ENCODE measurements at places on chromosomes 3 and 15.

GRCh38 chr3:184129012-184129411 lies 6.1 kb upstream of the EIF2B5 start:
- ATAC-seq, result peak; percentile 88

- ATAC-seq, result no peak
Measured at GRCh38 chr3:195731356-195731905, 10.7 kb downstream of the MUC20 start.

DNA sequence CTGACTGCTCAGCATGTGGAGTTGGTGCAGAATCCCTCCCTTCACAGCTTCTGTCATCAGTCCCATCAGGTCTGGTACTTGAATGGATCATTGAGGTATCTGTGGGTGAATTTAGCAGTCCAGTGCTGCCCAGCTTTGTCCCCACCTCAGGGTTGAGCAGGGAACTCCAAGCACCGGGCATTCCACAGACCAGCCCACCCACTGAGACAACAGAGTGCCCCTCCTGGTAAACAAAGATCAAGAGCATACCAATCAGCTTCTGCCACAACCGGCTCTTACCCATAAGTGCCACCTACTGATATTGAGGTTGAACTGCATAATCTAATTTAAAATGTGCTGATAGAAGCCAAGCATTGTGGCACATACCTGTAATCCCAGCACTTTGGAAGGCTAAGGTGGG lies 57.1 kb upstream of the FXR1 start:
- no peak for ATAC-seq

- ATAC-seq, result no peak
Measured at GRCh38 chr3:154168998-154169795, 48.0 kb downstream of the ARHGEF26 start.

GRCh38 chr3:29555590-29555989 lies 274.7 kb downstream of the RBMS3 start:
- ATAC-seq, result peak; percentile 33

- no peak for ATAC-seq
Measured at GRCh38 chr15:42772144-42772543, 35.2 kb upstream of the CDAN1 start.

DNA sequence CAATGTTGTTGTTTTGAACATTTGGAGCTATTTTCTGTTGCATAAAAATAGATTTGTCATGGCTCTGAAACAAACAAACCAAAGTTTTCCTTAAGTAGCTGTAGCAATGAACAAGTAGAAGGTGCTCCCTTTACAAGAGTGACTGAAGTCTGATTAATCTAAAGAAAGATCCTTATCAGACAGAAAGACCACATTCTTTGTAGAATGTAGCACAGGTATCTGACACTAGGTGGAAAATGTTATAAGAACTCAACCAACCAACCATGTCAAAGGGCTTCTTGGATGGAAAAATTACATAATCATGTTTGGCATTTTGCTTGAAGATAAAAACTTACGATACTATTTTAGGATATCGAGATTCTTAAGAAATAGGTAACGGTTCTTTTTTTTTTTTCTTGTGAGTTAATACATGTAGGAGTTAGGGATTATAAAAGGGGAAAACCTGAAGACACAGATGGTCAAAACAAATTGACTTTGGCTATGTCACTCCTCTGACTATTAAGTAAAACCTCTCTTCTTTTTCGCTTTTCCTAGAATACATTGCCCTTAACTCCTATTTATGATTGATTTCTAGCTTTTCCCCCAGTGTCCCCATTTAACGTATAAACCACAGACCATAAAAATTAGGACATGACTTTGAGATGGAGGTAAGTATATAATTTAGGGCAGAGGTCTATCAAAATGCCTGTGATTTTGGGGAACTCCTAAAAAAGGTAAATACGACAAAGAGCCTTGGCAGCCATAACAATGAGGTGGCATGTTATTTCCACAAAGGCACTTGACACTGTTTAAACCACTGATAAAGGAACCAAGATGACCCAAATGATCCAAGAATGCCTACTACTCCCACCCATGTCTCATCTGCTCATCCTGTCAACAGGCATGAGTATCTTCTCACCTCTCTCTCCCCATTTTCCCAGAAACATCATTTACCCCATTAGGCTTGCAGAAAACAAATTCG lies 72.0 kb downstream of the CCR4 start:
- no peak for ATAC-seq

DNA sequence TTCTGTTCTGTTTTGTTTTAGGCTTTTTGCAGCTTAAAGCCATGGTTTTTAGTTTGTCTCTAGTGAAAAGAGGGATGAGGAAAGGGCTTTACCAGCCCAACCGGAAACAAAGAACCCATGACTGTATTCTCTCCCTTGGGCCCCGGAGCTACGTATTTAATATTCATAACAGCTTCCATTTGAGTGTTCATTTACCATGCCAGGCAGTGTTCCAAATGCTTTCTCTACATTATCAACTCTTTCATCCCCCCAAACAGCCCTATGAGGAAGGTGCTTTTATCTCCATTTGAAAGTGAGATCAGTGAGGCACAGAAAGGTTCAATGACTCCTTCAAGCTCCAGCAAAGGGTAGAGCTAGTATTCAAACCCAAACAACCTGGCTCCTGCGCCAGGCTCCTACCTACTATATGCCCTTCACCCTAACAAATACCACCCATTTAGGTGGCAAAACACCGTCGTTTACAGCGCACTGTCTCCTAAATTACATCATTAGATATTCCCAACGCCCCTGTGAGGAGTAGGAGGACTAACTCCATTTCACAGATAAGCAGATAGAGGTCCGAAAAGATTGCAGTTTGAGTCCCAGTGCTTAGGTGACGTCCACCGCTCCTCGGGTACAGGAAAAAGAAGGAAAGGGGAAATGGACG lies 27.9 kb downstream of the GTPBP8 start:
- ATAC-seq, result peak; percentile 29

GRCh38 chr3:139477710-139478640 lies 1.7 kb upstream of the RBP2 start:
- no peak for ATAC-seq

DNA sequence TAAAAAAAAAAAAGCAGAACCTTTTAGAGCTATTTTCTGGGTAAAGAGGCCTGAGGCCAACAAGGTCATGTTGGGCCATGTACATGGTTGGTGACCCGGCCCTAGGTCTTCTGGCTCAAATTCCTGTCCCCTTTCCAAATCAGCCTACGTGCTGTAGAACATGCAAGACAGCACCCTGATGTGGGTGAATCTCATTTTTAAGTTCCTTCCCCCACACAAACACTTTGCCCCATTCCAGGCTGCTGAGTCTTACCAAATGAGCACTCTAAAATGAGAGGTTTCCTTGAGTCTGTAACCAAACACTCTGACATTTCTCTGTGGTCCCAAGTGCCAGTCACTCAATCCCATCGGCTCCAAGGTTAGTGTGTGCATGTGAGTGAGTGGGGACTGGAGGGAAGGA lies 9.4 kb downstream of the BCL6 start:
- ATAC-seq, result no peak

- ATAC-seq, result peak; percentile 63
Measured at GRCh38 chr15:85316244-85316934, 64.0 kb upstream of the AKAP13 start.

GRCh38 chr15:85490856-85491255 lies 110.5 kb downstream of the AKAP13 start:
- ATAC-seq, result no peak

DNA sequence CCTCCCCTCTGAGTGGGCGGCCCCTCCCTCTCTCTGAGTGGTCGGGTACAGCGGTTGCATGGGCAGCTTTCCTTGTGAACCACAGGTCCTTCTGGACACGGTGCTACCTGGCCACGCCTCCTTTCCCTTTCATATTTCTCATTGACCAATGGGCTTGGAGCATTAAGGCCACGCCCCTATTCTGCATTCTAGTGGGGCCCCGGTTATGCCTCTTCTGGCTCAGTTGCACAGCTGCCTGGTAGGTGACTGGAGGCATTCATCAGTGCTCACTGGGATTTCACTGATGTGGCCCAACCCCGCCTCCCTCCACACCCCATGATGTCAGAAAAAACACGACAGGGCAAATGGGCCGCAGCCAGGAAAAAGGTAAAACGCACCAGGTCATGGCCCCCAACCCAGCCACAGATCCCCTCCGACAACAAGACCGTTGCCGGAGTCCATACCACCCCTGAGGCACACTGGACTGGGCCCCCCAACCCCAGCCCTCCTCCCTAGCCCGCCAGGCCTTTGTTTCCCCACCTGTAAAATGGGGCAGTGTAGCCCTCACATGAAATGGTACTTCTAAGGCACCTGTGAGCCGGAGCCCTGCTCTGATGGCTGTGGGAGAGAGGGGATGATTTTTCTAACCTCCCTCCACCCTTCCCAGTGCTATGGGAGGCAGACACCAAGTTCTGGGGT lies 26.3 kb downstream of the NGRN start:
- no peak for ATAC-seq

GRCh38 chr15:36152936-36153335 lies 426.5 kb upstream of the CDIN1 start:
- no peak for ATAC-seq

GRCh38 chr3:172239218-172239790 lies 199.9 kb downstream of the FNDC3B start:
- no peak for ATAC-seq

DNA sequence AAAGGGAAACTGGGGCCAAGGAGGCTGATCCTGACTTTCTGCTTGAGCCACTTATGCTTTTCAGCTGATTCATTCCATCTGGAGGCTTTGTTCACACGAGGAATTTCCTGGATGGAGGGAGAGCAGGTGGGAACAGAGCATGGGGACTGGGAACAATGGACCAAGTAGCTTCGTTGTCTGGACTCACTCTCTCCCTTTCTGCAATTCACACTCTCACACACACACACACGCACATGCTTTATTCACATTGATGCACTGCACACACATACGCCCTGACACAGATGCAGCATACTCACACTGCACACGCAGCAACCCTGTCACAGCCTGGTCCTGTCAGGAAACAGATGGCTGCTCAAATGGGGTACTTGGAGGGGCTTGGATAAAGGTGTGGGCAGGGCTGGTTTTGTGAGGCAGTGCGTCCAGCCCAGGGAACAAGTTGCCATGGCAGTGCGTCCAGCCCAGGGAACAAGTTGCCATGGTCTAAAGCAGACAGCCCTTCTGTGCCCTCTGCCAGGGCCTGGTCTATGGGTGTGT lies 19.8 kb upstream of the CHCHD6 start:
- ATAC-seq, result no peak

- ATAC-seq, result no peak
Measured at GRCh38 chr3:18010001-18010400, 267.6 kb upstream of the TBC1D5 start.

- ATAC-seq, result no peak
Measured at GRCh38 chr15:79541196-79541595, 109.1 kb downstream of the MINAR1 start.

GRCh38 chr15:42012241-42012640 lies 8.6 kb downstream of the PLA2G4E start:
- no peak for ATAC-seq

GRCh38 chr3:10283638-10284037 lies 9.1 kb downstream of the GHRL start:
- ATAC-seq, result no peak

GRCh38 chr15:73902121-73903020 lies 23.9 kb upstream of the LOXL1 start:
- no peak for ATAC-seq

- ATAC-seq, result no peak
Measured at GRCh38 chr15:96349857-96350720, 19.6 kb downstream of the NR2F2 start.

- ATAC-seq, result no peak
Measured at GRCh38 chr3:13242364-13242737, 169.1 kb upstream of the IQSEC1 start.

DNA sequence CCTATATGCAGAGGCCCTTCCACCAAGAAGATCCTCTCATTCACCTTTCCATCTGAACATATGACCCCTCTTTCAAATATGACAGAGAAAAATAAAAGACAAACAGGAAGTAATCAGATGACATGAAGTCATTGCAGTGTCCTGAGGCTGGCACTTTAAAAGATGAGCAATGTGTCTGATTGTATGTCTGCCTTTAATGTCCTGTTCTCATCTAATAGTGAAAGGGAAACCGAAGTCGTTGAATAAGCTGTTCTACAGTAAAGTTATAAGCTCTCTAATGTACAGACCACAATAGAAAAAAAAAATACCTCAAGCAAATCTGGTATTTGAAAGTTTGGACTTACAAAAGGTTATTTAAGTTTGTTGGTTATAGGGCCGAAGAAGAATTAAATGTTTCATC lies 243.0 kb downstream of the CLSTN2 start:
- ATAC-seq, result no peak
